ENCODE measurements at places on chromosomes 5 and 9.

- no peak for DNase-seq
These were observed 414.9 kb downstream of the CYLC2 start for GRCh38 chr9:103410059-103410458.

DNA sequence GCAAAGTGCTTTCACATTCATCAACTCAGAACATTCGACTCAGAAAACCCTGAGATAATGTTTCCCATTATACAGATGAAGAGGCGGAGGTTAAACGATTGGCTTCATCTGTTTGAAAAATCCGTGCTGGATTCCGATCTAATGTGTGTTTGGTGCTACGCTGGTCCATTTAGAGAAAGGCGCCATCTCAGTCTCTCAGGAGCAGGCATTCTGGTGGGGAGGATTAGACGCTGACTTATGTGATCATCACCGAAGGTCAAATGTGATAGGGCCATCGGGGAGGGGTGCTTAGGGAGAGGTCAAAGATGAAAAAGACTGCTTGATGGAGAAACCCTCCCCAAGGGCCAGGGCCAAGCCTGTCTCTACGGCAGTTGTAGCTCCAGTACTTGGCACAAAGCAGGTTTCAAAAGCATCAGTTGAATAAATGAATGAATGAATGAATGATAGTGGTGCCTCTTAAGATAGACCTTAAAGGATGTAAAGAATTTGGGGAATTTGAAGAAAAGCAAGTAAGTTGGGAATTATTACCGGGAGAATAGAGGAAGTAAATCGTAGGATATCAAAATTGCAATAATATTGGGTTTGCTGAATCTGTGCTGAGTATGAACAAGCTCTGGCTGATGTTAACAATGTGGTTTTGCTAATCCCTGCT lies 160.6 kb upstream of the SHB start:
- DNase-seq, result no peak

GRCh38 chr9:136092741-136093140 lies 2.3 kb downstream of the NACC2 start:
- no peak for DNase-seq

- DNase-seq, result no peak
These were observed 592.4 kb downstream of the KIF4B start for GRCh38 chr5:155605920-155606319.

DNA sequence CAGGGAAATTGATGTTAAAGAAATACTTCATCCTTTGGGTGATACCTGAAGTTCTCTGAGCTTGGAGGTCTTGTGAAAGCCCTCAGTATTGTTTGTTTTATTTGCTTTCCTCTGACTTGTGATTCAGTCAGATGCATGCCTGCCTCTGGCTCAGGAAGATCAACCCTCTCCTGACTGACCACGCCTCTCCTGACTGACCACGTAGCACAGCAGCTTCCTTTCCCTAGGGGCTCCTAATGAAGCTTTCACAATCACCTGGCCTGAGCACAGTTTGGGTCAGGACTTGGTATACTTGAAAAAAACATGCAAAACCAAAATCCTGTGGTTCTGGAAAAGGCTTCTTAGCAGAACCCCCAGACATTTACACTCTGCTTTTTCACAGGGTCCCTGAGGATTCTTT lies 3.8 kb downstream of the TGFBI start:
- no peak for DNase-seq

All from left lobe of liver (tissue), 2 donors.